ENCODE measurements at places on chromosomes 3 and 15.

- no peak for DNase-seq
Measured at GRCh38 chr3:41173926-41174885, 25.1 kb upstream of the CTNNB1 start.

GRCh38 chr15:57961919-57962318, 103.6 kb downstream of the ALDH1A2 start:
- DNase-seq = no peak

GRCh38 chr3:59153648-59154047, 103.8 kb upstream of the CFAP20DC start:
- DNase-seq = no peak

DNA sequence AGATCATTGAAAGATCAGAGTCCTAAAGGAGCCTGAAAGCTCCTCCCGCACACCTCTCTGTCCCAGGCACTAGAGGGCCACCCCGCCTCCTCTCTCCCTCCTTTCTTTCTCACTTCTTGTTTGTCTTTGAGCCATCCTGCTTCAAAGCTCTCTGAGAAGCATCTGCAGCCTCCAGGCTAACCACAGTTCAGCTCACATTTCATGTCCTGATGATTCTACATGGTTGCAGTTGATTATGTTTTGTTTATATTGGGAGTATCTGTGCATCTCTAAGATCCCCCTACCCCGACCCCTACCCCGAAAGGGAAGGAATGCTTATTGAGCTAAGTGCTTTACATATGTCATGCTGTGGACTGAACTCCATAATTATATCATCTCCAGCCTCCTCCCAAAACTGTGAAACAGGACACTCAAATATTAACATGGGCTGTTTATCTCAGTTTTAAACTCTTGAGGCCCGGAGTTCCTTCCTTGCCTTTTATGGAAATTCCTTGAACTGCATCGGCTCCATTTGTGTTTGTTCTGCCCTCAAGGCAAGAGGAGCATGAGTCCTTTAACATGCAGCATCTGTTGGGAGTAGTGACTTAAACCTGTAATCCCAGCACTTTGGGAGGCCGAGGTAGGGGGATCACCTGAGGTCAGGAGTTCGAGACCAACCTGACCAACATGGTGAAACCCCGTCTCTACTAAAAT, 30.9 kb downstream of the MGLL start:
- DNase-seq = no peak

GRCh38 chr15:70347321-70348225, 249.9 kb upstream of the TLE3 start:
- no peak for DNase-seq

DNA sequence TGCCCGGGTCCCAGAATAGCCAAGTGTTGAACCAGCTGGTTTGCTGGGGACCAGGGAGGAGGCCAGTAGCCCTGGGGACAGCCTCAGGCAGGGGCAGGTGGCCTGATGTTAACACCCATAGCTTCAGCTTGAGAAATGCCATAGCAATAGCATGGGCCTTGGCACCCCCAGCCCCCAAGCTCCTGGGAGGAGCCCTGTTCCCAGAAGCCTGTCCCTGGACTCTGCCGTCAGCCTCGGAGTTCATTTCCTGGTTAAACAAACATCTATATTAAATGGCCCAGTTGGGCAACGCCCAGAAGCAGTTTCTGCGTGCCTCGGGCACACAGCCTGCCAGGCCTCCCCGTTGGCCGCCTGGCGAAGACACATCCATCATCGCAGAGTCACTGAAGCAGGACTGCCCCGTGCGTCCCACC, 58.2 kb downstream of the FGD5 start:
- no peak for DNase-seq

DNA sequence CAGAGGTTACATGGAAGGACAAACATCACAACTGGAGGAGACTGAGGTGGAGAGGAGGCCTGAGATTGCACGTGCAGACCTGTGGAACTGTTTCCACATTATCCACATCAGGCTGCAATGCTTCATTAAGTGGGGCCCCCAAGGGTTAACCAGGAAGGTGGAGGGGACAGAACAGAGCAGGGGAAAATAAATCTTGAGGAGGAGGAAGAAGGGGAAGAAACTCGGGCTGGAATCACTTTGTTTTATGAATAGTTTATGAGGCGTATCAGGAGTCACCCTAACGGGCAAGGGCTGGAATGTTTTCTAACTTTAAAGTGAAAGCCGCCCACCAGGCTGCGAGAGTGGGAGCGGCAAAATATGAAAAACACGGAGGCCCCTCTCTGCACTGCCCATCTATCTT, 154.9 kb downstream of the WNT5A start:
- DNase-seq = no peak

DNA sequence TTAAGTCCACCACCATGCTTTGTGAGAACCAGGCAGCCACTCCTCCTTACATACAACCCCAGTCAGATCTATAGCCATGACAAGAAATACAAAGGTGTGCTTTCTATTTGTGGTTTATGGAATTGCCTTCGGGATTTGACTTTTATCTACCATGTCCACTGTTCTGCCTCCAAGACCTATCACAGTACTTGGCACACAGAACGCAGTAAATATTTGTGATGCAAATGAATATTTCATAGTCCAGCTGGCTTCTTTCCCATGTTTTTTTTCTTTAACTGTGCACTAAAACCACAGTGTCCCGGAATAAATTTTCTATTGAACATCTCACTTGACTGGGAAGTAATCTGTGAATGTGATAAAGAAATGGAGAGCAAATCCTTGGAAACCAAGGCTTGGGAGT, 314.7 kb downstream of the RORA start:
- no peak for DNase-seq

GRCh38 chr3:60206206-60206605, 1045.0 kb downstream of the FHIT start:
- no peak for DNase-seq

DNA sequence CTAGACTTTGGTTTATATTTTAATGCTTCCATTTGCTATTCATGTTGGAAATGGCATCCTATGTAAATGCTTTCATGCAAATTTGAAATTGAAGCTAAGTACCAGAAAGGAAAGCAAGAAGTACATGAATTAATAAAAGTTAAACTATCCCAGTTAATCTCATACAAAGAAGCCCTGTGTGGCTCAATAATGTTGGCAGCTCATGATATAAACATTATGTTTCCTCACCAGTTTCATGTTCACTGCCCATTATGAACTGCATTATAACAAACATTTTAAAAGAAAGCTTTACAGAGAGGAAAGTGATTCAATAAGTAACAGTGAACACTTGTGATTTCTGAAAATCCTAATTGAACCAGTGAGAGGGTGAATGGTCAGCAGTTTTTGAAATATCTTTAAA, 62.9 kb upstream of the ROBO2 start:
- DNase-seq = no peak

DNA sequence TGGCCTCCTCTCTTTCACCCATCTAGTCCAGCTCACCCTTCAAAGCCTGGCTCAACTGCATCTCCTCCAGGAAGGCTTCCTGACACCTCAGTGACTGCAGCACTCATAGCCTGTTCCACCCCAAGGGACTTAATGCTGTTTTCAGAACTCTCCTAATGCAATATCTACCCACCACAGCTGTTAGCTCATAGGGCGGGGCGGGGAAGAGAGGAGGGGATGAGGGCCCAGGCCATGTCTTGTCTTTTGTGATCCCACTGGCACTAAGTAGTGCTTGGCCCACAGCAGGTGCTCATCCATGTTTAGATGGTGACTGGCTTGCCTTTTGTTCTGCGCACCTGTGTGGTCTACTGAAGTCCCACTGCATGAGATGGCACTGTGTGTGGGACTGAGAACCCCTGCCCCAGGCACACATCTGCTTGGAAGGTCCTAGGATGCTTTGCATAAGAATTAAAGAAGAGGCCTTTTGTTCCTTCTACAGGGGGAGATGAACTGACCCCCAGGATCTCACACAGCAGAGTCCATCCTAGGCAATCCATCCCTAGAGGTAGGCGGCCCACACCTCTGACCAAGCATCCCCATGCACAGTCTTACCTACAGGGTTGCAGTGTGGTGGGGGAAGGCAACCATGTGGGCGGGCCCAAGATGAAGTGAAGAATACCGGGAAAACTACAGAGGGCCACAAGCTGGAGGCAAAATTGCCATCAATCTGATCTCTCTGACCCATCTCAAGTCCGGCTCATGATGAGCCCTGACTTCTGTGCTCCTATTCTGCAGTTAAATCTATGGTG, 23.0 kb downstream of the SLC12A8 start:
- DNase-seq = no peak

- no peak for DNase-seq
Measured at GRCh38 chr3:66983101-66983500, 15.0 kb upstream of the KBTBD8 start.

- no peak for DNase-seq
Measured at GRCh38 chr3:31621314-31621713, 88.6 kb downstream of the STT3B start.

- DNase-seq = no peak
Measured at GRCh38 chr3:112687211-112687610, 46.3 kb upstream of the CCDC80 start.

DNA sequence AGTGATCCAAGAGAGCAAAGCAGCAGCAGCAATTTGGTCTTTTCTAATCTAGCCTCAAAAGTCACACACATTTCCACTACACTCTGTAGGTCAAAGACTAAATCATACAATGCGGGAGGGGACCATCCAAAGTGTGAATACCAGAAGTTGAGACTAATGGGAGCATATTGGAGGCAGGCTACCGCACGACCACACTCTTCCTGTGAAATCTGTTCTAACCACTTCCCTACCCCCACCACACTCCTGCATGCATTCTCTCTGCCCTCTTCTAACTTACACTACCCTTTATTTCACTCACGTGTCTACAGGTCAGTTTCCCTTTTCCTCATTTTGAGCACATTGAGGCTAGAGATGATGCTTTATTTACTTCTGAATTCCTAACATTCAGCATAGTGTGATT, 23.7 kb upstream of the PRTG start:
- no peak for DNase-seq

GRCh38 chr3:195815169-195815771, 3.5 kb upstream of the MUC4 start:
- DNase-seq = no peak
